ENCODE measurements at places on chromosomes 7 and 10.

- no peak for DNase-seq
These were observed 103.6 kb downstream of the CACNA2D1 start for GRCh38 chr7:82339958-82340357.

- DNase-seq: no peak
These were observed at the start of gene COL13A1 for GRCh38 chr10:69801434-69802315. COL13A1 (plus strand) TSS chr10:69801906; CDS start chr10:69802424, 518 bp downstream.

- DNase-seq: no peak
These were observed 588 bp upstream of the ORC5 start for GRCh38 chr7:104208421-104208780.

GRCh38 chr7:105268056-105268455, 120.7 kb downstream of the SRPK2 start:
- no peak for DNase-seq

DNA sequence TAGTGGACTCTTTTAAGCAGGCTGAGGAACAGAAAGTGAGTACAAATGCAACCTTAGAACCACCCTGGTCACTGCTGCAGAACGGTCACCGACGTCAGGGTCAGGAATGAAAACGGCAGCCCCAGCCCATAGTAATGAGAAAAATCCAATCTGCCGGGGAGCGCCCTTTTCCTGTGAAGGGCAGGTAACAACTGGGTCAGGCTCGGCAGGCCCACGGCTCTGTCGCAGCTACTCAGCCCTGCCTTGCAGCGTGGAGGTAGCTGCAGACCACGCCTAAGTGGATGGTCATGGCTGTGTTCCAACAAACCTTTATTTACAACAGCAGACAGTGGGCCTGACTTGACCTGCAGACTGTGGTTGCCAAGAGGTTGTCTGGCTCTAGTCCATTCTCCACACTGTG, 563.2 kb downstream of the DNAJB6 start:
- DNase-seq: no peak

DNA sequence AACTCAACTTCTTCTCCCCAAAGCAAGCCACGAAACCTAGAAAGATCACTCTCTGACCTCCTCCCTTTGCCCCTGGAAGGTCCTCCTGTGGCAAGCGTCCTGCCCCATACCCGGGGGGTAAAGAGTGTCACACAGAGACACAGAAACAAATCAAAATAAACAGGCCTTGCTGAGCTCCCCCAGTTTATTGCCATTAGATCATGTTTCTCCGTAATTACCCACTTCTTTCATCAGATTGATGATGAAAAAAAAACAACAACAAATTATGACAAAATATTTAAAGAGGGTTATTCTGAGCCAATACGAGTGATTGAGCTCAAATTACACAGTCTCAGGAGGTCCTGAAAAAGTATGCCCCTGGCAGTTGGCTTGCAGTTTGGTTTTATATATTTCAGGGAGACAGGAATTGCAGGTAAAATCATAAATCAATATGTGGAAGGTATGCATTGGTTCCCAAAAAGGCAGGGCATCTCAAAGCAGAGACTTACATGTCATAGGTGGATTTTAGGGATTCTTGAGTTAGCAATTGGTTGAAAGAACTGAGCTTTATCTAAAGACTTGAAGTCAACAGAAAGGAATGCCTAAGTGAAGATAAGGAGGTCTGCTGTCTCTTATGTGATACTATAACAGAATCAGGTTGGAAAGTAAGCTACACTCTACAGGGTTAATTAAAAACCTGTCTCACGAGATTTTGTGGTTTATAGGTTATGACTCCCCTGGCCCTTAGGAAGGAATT, 86.2 kb downstream of the APBB1IP start:
- DNase-seq: no peak

DNA sequence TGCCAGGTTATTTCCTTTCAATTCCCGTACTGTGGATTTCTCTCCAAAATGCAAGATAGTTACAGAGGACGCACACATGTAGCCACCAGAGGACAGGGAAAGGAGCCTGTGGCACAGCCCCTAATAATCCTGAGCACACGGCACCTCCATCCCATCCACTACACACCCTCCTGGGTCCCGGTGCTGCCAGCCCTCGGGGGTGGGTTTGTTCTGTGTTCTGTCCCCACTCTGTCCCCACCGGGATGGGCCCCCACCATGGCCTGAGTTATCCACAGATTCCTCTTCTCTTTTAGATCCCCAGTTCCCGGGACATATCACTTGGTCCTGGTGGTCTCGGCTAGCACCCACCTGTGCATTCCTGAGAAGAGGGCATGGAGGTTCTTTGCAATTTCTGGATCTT, 196.9 kb upstream of the PPP2R2D start:
- DNase-seq: no peak

DNA sequence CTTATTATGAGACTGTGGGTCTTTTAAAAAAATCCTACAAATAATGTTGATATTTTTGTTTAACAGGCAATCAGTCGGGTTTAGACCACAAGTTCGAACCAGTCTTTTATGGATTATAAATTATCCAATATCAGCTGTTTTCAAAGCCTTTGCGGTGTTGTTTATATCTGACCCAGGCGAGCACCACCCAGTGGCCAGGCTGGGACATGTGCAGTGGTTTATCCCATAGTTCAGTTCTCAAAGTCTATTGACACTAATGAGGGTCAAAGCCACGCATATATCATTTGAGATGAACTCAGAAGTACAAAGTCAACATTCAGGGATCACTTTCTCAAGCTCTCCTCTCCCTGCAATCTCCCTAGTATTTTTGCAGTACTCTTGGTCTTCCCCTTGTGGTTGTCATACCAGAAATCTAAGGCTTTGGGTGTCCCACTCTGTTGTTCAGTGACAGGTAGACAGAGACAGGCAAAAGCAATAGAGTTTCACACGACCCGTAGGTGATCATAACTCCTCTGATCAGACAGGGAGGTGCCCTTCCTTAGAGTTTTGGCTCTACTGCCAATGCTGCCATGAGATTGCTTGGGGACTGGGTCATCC, 117.4 kb upstream of the POM121L12 start:
- no peak for DNase-seq

GRCh38 chr7:42123716-42124115, 113.3 kb downstream of the GLI3 start:
- no peak for DNase-seq
